Caudate nucleus (tissue), 63 donors: ENCODE measurements at places on chromosomes 7 and 10.

- DNase-seq, result no peak
Measured at GRCh38 chr10:93992400-93993030, 1.2 kb upstream of the PLCE1 start.

GRCh38 chr7:141590666-141591065 lies 39.5 kb downstream of the AGK start:
- no peak for DNase-seq

DNA sequence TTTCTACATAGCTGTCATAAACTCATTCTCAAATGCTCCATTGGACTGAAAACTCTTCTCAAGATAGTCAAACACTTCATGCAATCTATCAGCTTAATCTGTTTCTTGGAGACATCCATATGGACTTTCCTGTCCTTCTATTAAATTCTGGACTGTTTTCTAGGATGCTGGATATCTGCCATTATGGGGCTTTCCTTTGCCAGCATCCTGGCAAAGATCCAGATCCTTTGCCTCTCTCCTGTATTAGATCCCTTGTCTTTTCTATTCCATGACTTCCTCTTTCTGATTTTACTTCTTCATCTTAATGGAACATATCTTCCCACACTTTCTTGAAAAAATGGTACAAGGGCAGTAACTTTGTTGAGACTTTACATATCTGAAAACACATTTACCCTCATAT lies 35.9 kb upstream of the SKAP2 start:
- DNase-seq, result no peak

GRCh38 chr7:140239653-140239935 lies 62.8 kb upstream of the KDM7A start:
- DNase-seq, result no peak

GRCh38 chr7:114548081-114548980 lies 133.7 kb downstream of the FOXP2 start:
- no peak for DNase-seq
